Cardiac fibroblast (primary cell): ENCODE measurements at places on chromosomes 5 and 9.

DNA sequence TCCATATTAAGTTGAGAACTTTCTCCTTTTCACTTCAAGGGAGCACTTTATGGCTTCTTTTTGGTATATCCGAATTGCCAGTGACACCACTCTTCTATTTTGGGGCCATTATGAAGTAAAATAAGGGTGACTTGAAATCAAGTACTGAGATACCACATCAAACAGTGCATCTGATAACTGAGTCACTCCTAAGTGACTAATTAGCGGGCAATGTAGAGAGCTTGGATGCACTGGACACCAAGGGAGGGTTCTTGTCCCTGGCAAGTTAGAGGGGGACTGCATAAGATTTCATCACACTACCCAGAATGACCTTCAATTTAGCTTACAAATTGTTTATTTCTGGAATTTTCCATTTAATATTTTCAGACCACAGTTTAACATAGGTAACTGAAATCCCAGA is 813.9 kb upstream of the CDH10 start:
- no peak for DNase-seq

DNA sequence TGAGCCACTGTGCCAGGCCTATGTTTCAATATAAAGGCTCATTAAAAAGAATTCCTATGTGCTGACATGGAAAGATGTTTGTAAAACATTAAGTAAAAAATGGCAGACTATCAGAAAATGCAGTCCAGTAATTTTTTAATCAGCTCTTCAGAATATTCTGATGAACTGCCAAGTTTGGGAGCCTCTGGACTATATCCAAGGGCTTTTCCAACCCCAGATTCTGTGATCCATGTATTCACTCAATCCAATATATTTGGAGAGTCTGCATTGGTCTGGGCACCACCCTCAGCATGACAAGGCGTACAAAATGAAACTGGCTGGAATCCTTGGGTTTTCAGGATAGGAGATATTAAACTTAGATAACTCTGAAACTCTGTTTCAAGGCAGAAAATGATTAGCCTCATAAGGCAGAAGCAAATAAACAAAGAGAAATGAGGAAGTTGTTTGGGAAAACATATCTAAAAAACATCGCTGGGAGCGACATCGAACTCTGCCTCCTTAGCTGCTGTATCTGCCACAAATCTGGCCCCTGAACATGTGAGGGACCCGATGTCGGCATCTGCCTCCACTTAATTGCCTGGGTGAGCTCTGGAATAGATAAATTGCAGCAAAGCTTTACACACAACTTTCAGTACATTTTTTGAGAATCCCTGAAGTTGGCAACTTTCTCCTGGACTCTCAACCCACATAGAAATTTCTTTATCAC is 14.4 kb downstream of the PDE6A start:
- DNase-seq, result no peak

DNA sequence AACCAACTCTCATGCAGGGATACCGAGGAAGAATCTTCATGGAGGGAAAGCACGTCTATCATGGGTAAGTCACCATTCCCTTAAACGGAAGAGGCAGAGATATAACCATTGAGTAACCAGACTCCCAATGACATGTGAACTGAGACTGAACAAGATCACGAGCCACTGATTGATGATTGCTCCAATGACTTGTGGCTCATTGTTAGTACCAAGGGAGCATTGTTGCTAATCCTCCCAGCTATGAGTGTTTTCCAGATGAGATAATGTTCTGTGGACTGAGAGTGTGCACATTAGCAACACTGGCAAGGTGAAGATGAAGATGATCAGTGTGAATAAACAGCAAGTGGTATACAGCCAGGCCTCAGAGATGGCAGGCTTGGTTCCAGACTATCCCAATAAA is 219.2 kb upstream of the MAP3K1 start:
- no peak for DNase-seq

DNA sequence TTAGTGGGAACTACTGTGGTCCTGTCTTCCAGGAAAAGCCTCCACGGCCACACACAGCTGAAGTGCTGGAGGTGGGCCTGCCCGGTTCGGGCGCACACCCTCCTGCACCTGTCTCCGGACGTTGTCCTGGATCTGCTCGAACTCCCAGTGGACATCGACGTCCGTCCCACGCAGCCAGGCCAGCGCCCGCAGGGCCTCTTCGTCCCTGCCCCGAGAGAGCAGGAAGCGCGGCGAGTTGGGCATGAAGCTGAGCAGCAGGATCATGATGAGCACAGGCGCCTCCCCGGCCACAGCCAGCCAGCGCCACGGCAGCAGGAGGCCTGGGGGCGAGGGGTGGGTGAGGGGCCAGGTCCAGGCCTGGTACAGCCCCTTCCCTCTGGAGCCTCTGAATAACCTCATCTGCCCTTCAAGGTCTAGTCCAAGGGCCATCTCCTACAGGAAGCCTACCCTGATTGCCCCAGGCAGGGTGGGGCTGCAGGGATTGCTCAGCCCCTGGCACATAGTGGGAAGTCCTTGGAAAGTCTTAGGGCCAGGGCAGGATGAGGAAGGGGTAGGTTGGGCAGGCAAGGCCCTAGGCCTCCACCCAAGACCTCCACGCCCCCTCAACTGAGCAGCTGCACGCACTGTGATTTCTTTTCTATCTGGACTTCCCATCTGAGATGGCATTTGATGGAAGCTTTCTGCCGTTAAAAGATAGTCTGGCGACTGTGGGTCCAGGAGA is 3.4 kb downstream of the SLC2A6 start:
- no peak for DNase-seq

DNA sequence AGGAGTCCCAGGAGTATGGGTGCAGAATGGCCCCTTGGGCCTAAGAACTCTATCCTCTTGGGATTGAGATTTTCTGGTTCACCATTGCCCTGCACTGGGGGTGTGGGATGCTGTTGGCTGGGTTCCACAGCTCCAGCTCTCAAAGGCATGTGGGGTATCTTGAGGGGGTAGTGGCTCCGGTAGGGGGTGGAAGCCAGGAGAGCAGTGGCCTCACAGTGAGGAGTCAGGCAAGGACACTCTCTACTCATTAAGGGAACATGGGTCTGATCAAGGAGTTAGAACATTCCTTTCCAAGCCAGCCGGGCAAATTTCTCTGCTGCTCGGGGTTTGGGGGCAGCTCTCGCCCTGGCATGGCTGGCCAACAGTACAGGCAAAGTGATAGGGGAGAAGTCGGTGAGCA is 33.0 kb downstream of the LARP1 start:
- no peak for DNase-seq

DNA sequence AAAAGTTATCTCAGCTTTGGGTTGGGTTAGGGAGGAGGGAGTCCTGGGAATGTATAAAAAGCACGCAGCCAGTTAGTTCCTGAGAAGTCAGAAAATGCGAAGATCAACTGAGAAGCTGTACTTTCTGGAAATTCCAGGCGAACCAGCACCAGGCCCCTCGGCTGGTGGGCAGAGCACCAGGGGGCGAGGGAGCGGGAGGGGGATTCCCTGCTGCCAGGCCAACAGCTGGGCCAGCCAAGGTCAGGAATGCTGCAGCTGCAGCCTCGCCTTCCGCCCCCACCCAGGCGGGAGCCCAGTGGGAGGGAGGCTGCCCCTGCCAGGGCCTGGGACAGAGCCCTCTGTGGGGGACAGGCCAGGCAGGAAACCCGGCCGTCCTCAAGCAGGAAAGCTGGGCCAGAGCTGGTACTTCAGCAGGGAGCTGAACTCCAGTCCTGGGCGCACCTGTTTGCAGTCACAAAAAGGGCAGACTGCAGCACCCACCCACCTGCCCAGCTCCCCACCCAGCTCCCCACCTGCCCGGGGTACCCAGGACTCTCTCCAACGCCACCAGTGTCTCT is 35.5 kb downstream of the VAV2 start:
- peak; percentile 20 for DNase-seq

GRCh38 chr9:128148509-128149000 is 698 bp upstream of the LCN2 start:
- no peak for DNase-seq

DNA sequence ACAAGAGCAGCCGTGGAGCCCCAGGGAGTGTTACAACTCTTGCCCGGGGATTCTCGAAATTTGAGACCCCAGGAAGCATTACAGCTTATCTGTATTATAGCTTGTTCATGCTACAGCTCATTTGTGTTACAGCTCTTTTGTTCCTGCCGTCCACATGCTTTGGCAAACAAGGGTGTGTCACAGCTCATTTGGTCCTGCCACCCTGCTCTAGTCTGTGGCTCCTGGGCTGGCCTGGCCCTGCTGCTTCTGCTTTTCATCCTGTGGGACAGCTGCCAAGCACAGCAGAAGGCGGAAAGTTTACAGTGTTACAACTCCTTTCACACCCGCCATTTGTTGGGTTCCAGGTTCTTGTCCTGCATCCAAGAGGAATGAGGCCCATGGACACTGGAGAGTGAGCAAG is 685.0 kb downstream of the SLCO4C1 start:
- DNase-seq, result no peak

- DNase-seq, result no peak
These were observed 10.8 kb downstream of the ANKRD34B start for GRCh38 chr5:80559244-80559643.

- no peak for DNase-seq
These were observed 115.5 kb upstream of the KLF4 start for GRCh38 chr9:107605041-107605440.

GRCh38 chr9:105432247-105432842 is 15.5 kb upstream of the FSD1L start:
- no peak for DNase-seq
